ENCODE measurements at places on chromosomes 12 and 14.

DNA sequence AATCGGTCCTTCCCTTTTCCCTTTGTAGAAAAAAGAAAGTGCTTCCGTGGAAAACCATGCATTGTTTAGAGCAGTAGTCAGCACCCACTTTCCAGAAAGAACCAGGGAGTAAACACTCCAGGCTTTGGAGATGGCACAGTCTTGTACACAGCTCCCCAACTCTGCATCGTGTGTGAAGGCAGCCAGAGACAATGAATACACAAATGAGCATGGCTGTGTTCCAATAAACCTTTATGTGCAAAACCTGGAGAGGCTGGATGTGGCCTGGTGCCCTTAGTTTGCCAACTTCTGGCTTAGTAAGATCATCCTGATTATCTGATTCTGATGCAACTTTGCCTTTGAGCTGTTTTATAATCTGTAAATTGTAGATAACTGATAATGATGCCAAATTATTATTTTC lies 463.4 kb upstream of the TMEM132C start:
- DNase-seq = no peak

DNA sequence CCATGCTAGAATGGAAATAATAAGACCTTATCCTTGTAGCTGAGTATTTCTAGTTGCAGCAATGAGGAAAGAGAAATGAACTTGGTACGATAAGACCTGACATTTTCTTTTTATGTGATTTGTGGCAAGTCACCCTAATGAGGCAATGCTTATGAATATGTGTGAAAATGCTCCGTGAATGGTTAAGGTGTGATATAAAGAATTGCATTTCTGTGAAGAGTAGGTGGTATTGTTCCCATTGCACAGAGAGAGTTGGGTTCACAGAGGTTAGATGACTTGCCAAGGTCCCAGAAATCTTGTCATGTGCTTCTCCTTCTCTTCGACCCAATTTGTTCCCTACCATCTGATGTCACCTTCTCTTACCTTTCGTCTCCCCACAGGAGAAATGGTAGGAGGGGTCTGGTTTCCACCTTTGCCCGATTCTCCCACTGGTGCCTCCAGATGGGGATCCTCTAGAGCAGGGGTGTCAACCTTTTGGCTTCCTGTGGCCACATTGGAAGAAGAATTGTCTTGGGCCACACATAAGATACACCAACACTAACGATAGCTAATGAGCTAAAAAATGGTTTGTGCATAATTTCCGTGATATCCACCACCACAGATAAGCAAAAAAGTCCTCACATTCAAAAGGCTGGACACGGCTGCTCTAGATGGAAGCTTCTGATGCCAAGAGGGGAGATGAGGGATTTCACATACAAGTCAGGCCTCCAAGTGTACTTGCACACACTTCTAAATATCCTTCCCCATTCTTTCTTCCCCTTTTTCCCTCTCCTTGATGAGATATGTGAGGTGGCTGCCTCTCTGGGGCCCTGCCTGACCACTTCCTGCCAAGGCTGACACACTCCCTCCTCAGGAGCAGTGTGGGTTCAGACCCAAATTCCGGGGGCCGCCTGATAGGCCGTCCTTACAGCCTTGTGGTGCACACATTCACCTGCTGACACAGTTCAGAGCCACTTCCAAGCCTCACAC lies 96.1 kb downstream of the PLXNC1 start:
- DNase-seq = peak; percentile 35

DNA sequence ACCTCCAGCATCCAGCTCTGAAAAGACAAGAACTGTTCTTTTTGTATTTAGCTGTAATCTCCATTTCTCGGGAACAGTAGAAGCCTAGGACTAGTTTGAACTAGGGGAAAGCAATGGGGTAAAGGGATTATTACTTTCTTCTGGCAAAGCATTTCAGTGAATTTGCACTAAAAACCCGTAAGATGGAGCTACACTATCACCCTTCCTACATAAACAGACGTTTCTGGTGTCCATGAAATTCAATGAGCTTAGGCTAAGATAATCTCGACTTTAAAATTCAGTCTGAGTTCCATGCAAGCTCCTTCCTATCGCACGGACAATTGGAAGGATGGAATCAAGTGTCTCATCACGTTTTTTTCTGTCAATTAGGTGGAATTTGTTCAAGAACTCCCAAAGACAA lies 24.0 kb downstream of the ACSM4 start:
- no peak for DNase-seq

DNA sequence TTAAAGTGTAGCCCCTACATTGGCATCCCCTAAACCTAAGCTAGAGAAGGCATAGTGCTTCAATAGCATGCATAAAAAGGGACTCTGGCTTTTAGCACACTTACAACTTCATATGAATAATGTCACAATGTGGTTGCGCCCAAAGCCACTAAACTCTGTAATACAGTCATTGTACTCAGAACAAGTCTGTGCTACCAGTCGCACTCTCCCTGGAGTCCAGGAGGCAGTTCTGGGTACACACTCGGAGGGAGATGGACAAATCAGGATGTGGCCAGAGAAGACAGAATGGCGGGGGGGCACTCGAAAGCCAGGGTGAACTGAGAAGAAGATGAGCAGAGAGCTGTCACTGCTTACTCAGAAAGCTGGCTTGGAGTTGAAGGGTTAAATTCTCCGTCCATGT lies 10.6 kb downstream of the SAMD4A start:
- DNase-seq = no peak

DNA sequence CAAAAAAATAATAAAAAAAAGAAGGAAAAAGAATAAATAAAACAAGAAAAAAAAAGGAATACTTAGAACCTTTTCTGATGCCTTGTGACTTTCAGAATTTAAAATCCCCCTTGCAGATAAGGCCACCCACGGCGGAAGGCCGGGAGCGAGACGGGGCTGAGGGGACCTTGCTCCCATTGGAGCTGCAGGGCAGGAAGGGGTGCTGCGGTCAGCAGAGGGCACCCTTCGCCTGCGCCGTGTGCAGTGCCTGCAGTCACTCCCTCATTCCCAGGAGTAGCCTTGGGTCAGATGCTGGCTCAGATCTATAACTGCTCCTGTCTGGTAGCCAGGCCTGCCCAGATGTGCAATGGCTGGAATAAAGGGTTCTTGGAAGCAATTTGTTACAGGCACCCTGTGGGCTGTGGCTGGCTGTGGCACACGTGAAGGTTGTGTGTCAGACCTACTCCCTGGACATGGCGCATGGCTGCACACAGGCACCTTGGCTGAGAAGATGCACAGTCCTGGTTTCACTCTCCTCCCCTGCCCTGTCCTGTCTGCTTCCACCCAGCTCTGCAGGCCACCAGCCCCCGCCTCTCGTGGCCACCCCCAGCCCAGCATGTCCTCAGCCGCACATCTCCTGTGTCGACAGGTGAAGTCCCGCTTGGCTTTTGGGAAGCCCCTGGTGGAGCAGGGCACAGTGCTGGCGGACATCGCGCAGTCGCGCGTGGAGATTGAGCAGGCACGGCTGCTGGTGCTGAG lies 13.4 kb upstream of the ALDH2 start:
- no peak for DNase-seq
